Foreskin fibroblast (primary cell): ENCODE measurements at places on chromosomes 1 and 21.
A peak's percentile ranks its signal among the peaks of the same experiment; 100 is the strongest.

DNA sequence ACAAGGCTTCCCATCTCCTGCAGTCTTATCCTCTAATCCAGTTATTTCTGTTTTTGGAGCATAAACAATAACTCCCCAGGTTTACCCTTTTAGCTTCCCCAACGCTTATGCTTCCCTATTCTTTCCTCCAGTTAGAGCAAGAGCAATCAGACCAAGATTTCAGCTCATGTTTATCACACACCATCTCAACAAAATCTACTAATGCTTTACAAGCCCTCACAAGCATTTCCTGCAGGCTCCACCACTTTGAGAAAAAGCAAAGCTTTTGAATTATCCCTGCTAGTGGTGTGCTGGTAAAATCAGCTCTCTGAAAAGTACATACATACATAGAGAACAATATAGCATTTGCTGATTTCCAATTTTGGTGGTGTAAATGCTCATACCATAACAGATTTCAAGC is 92.9 kb downstream of the EDEM3 start:
- no peak for DNase-seq

GRCh38 chr1:149962736-149963135 is 26.1 kb upstream of the MTMR11 start:
- no peak for DNase-seq

GRCh38 chr1:58591806-58592205 is 14.8 kb upstream of the TACSTD2 start:
- no peak for DNase-seq

DNA sequence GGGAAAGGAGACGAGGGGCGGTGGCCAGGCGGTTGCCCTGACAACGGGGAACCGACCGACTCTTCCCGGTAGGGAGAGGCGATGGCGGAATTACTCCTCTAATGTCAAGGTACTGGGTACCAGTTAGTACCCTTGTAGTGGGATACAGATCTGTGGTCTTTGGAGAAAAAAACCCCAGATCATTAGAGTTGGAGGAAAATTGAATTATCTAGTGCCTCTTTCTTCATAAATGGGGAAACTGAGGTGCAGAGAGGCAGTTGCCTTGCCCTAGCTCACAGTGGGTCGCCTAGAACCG is 545 bp upstream of the PEF1 start:
- no peak for DNase-seq

DNA sequence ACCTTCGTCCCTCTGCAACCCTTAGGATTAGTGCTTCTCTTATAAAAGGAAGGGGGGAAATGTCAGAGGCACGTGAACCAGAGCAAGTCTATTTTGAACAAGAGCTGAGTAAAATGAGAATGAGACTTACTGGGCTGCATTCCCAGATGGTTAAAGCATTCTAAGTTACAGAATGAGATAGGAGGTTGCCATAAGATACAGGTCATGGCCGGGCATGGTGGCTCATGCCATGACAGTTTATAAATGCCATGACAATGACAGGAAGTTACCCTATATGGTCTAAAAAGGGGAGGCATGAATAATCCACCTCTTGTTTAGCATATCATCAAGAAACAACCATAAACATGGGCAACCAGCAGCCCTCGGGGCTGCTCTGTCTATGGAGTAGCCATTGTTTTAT is 2.5 kb upstream of the AQP10 start:
- no peak for DNase-seq

DNA sequence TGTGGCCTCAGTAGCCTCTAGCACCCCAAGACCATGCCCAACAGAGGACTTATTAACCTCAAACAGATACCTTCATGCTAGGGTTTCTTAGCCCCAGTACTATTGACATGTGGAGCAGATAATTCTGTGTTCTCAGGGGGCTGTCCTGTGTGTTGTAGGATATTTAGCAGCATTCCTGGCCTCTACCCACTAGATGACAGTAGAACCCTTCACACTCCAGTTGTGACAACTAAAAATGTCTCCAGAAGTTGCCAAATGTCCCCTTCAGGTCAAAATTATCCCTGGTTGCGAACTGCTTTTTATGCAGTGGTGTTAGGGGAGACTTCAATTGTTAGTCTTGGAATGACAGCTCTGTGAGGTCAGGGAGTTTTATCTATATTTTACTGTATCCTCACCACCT is 8.1 kb downstream of the KAZN start:
- DNase-seq = no peak

DNA sequence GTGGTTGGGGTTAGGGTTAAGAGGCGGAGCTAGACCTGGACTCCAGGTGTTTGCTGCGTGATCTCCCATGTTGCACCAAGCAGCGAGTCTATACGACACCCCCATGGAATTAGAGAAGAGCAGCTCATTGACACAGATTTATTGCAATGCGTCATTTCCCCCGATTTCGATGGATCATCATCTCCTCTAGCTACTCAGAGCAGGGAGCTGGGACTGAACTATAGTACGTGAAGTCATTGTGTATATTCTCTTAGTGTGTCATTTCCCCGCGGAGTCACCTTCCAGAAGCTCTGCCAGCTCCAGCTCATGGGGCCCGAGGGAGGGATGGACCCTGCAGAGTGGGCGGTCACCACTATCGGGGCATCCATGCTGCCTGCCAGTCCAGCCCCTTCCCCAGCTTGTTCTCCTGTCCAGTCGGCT is 7.5 kb upstream of the C2CD2 start:
- DNase-seq = no peak

- DNase-seq = no peak
Measured at GRCh38 chr1:46190539-46190938, 7.7 kb downstream of the POMGNT1 start.

GRCh38 chr1:211518330-211519289 is 26.6 kb upstream of the RD3 start:
- DNase-seq = no peak

DNA sequence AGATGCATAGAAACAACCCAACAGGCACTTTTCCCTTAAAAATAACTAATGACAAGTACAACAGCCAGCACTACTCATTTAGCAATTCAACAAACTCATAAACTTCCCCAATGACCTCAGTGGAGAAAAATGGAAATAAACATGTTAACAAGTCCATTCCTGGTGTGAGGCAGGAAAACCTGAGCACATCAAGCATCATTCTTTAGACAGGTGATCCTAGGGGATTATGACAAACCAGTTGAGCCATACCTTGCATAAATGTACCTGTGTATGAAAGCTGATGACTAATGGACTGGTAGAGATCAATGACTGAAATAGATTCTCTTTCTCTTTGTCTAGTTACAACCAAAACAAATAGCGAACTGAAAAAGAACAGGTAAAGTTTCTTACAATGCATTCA is 7.0 kb downstream of the COL24A1 start:
- no peak for DNase-seq

DNA sequence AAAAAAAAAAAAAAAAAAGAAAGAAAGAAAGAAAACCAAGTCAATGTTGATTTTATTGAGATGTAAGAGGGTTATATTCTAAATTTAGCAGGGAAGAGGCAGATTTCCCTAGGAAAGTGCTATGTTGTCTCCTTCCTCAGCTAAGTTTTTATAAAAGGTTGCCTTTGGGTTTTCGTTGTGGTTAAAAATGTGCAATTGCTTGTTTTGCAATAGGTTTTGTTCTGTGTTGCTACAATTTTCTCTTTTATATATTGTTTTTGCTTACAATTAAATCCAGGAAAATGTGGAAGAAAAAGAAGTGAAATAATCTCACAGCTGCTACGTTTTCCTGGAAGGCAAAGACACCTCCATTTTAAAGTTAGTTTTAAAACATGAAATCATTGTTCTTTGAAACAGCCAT is 136.7 kb upstream of the C1orf105 start:
- DNase-seq = no peak

- DNase-seq = no peak
Measured at GRCh38 chr1:55067022-55067778, 27.9 kb downstream of the PCSK9 start.

- peak; percentile 45 for DNase-seq
Measured at GRCh38 chr1:14733048-14733778, 134.7 kb downstream of the KAZN start.

- no peak for DNase-seq
Measured at GRCh38 chr1:201190624-201191051, at the start of gene IGFN1. TSS of gene IGFN1 (plus strand) at chr1:201190824. CDS start at chr1:201193294, 2,470 bp downstream.

- DNase-seq = no peak
Measured at GRCh38 chr1:184650177-184650866, 104.3 kb downstream of the EDEM3 start.

DNA sequence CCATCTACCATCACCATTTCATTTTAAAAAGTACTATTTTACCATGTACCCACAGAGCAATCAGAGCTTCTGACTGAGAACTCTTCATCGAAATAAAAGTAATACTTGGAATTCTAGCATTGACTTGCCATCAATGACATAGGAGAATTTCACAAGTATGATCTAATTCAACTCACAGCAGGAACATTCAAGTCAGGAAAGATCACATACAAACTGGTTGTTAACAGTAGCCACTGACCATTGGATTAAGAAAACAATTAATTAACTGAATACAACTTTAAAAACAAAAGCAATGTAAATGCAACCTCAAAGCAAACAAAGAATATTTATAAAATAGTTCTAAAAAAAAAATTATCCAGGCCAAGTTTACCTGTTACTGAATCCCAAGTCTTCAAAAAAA is 18.8 kb downstream of the RNF115 start:
- DNase-seq = no peak

DNA sequence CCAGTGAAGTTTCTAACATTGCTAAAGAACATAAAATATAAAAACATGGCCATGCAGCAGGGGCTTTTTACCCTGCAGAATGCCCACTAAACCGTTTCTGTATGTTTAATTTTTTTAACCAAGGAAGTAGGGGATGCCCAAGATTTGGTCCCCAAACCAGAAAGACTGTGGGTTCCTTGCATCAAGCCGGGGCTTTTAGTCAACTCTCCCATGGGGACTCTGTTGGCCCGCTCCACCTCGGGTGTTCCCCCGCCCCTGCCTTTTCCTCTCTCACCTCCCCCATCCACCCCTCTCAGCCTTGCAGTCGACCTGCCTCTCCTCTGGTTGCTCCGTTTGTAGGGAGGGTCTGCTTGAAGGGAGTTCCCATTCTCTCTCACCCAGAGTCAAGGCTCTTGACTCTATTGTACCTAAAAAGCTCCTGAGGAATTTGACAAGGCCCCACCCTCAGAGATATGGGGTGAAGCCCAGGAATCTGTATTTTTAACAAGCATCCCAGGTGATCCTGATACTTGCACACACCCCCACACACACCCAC is 117.5 kb downstream of the TOMM20 start:
- no peak for DNase-seq

DNA sequence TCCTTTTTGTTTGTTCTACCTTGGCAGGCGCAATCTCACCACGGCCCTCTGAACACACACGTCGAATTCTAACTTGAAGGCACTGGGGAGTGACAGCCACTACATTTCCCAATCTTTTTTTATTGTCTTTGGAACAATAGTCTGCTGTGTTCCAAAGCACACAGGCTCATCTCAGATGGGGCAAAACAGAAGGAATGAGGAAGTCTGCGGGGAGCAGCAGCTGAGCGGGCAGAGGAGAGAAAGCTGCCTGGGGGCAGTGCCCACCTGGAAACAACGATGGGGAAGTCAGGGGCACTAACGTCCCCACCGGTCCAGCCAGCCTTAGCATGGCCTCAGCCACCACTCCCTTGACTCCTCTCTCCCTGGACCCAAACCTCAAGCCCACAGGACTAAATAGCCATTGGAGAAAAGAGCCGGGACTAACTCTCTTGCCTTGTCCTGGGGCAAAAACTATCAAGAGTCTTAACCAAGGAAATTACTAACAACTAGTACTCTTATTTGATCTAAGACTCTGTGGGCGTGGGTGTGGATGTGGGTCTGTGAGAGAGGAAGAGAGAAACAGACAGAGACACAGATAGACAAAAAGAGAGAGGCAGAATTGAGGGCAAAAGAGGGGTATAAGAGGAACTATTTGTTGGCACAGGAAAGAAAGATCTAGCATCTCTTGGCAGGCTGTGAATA is 34.2 kb downstream of the SYF2 start:
- no peak for DNase-seq

- peak; percentile 50 for DNase-seq
Measured at GRCh38 chr1:198153103-198153502, 3.7 kb upstream of the NEK7 start.

- DNase-seq = no peak
Measured at GRCh38 chr1:109394591-109395281, 3.0 kb downstream of the SORT1 start.

DNA sequence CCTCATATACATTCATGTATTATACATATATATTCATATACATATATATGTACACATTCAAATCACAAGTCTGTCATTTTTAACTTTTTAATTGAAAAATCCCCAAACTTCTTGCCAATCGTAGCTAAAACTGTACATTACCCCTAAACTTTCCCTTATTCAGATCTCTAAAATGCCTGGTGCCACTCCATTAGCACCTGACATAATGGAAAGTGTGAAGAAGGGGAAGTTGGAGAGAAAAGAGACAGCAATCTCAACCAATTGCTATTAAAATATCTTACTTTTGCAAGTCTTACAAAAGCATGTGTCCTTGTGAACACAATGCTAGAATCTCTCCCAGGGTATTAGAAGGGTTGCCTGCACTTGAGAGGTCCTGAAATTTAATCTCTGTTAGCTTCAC is 22.7 kb upstream of the PRKACB start:
- DNase-seq = no peak

- DNase-seq = peak; percentile 79
Measured at GRCh38 chr1:164771619-164772361, 212.8 kb downstream of the PBX1 start.

GRCh38 chr1:195105281-195105680 is 1503.0 kb downstream of the KCNT2 start:
- DNase-seq = no peak

- no peak for DNase-seq
Measured at GRCh38 chr1:228006786-228007048, at the start of gene WNT3A. TSS of gene WNT3A (plus strand) at chr1:228006998. CDS start at chr1:228007129, 131 bp downstream.

DNA sequence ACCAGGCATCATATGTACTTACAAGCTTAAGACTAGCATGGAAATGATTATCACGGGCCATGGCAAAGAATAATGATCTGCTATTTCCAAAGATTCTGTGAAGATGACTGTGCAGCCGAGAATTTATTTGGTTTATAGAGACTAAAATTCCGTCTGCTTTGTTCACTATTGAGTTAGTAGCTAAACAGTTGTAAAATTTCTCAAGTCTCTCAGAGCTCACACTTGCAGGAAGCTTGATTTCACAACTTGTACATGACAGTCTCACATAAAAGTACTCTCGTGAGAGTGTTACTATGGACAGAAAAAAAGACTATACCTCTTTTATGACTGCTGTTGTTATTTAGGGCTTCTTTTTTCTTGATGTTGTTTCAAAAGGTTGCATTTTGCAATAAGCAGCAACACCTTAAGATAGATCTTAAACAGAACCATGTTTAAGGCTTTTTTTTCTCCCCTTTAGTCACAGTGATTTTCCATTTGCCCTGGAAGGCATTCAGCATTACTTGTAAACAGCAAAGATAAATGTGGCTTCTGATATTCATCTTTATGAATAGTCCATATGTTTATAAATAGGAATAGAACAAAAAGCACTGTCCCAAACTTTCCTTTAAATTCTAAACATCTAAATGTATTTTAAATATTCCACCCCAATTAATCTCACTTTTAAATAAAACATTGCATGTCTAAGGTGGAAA is 24.8 kb downstream of the ST6GALNAC5 start:
- no peak for DNase-seq

GRCh38 chr1:7579831-7580804 is 191.0 kb upstream of the VAMP3 start:
- no peak for DNase-seq
